Endodermal cell (in vitro differentiated cells): ENCODE measurements at places on chromosomes 11 and 22.

GRCh38 chr22:21948390-21948789 is 4.3 kb downstream of the PPM1F start:
- DNase-seq = peak; percentile 47

DNA sequence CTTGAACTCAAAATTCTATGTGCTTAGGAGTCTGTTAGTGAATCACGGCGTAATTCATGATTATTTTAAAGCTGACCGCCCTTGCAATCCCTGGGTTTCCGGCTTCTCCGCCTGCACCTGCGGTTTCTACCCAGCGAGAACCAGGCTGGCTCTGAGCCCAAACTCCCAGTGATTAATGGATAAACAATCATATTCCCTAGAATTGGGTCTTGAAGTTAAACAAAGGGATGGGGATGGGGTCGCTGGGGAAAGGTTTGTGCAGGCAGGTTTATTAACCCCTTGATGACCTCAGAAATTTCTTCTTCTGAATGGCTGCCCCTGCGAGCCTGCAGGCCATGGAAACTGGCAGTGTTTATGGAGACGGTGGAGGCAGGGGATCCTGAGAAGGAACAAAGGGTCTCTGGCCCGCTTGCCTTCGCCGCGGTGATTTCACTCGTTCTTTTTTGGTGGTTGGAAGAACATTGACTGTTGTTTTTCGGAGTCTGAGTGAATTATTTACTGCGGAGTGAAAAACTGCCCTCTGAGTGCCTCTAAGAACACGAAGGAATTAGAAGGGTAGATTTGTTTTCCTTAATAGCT is 1000.3 kb downstream of the BRD1 start:
- no peak for DNase-seq

- DNase-seq = no peak
Observed at GRCh38 chr11:11245453-11245852, 107.6 kb downstream of the CSNK2A3 start.

- DNase-seq = no peak
Observed at GRCh38 chr11:11297578-11297977, 55.5 kb downstream of the CSNK2A3 start.

- DNase-seq = peak; percentile 86
Observed at GRCh38 chr22:22955866-22956535, 68.4 kb downstream of the IGLL5 start.

- no peak for DNase-seq
Observed at GRCh38 chr11:101346591-101346990, 217.0 kb upstream of the PGR start.

DNA sequence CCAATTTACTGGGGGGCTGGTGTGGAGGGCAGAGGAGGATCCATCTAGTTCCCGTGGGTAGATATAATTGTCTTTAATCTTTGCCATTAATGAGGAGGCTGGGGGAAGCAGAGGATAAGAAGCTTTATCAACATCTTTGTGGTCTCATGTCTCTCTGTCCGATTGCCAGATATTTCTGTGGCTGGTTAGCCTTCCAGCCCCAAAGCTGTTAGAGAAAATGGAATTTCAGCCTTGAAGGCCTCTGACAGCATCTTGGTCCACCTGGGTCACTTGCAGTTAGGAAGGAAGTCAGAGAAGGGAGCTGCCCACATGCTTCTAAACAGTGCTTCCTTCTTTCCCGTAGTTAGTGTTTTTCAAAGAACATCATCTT is 56.9 kb downstream of the ABTB2 start:
- no peak for DNase-seq

GRCh38 chr11:131993246-131993645 is 622.8 kb downstream of the NTM start:
- DNase-seq = no peak

DNA sequence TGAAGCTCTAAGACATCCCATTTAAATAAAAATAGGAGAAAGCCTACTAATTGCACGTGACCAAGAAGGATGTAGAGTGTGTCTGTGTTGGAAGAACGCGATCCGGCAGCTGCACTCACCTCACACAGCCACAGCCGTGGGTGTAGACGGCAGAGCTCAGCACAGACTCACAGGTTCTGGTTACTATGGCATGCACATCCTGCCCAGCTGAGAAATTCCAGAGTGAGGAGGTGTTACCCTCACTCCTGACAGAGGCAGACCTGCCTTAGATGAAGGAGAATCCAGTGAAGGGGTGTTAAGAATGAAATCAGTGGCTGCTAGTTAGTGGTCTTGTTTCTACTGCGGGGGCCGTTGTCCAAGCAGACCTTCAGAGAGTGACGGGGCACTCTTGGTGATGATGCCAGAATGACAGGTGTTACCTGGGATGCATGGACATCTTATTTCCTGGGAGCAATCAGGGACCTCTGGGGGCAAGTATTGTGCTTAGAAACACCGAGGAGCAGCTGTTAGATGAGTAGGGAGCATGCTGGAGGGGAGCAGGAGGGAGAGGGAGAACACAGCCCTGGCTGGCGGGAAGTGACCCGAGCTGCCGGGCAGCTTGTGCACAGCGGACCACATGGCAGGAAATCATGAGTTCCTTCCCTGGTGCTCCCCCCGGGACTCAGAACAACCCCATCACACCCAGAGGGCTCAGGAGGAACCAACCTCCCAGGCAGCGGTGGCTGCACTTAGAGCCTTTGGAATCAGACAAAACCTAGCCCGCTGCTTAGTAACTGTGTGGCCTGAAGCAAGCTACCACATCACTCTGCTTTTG is 12.3 kb downstream of the KCNJ5 start:
- peak; percentile 86 for DNase-seq
